CD4-positive, alpha-beta T cell treated with Interleukin-21 for 1 hour (primary cell): ENCODE measurements at places on chromosomes 5 and 9.

GRCh38 chr5:15495026-15495425 lies 5.0 kb upstream of the FBXL7 start:
- no peak for DNase-seq

- DNase-seq: peak; percentile 29
Measured at GRCh38 chr5:152560512-152561137, 155.5 kb upstream of the NMUR2 start.

- DNase-seq: no peak
Measured at GRCh38 chr9:17795744-17796143, 216.9 kb downstream of the SH3GL2 start.

DNA sequence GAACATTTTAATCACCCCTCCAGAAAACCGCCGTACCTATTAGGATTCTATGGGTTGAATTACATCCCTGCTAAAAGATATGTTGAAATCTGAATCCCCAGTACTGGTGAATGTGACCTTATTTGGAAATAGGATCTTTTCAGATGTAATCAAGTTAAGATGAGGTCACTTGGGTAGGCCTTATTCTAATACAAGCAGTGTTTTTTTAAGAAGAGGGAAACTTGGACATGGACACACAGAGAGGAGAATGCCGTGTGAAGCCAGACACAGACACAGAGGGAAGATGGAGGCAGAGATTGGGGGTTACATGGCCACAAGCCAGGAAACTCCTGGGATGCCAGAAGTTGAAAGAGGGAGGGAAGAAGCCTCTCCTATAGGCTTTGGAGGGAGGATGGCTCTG lies 183.5 kb downstream of the GNA14 start:
- no peak for DNase-seq

DNA sequence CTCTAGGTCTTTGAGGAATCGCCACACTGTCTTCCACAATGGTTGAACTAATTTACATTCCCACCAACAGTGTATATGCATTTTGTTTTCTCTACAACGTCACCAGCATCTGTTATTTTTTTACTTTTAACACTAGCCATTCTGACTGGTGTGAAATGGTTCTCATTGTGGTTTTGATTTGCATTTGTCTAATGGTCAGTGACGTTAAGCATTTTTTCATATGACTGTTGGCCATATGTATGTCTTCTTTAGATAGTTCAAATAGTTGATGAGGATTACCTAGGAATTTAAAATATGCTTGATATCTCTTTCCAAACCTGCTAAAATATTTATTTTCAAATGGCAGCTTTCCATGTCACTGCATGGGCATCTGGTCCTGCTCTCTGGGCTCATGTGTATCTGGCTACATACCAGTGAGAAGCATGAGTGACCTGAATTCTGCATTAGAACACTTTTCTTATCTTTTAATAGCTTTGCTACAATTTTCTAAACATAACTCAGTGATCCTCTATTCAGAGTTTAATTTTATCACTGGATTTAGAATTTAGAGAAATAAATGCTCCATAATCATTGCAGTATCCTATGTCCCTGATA lies 95.8 kb upstream of the ADAMTS16 start:
- DNase-seq: no peak

DNA sequence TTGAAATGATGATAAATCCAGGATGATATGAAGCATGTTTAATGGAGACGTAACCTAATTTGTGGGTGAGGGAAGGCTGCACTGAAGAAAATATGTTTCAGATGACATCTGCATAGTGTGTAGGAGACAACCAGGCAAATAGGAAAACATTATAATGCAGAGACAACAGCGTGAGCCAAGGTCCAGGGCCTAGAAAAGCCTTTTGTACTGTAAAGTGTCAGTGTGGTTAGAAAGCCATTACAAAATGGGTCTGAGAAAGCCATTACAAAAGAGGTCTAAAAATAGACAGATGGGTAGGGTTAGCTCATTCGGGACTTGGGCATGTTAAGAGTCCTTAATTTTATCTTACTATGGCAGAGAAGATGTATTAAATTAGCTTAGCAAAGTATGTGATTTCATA lies 14.9 kb upstream of the GABRG2 start:
- DNase-seq: no peak

GRCh38 chr5:14607104-14607503 lies 25.5 kb downstream of the OTULINL start:
- no peak for DNase-seq

GRCh38 chr9:684941-685340 lies 156.6 kb upstream of the DMRT1 start:
- DNase-seq: no peak

GRCh38 chr9:119400606-119401005 lies 31.4 kb upstream of the BRINP1 start:
- DNase-seq: no peak

DNA sequence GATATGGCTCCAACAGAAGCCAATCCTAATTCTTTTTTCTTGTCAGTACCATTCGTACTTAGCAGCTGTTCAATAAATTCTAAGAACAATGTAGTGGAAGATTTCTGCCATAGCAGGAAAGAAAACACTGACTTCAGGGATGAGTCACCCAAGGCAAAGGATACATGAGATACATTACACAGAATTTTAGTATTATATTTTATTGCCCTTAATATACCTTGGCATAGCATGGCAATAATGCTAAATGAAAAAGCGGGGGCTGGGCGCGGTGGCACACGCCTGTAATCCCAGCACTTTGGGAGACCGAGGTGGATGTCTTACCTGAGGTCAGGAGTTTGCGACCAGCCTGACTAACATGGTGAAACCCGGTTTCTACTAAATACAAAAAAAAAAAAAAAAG lies 619.1 kb upstream of the DAB2 start:
- DNase-seq: no peak

DNA sequence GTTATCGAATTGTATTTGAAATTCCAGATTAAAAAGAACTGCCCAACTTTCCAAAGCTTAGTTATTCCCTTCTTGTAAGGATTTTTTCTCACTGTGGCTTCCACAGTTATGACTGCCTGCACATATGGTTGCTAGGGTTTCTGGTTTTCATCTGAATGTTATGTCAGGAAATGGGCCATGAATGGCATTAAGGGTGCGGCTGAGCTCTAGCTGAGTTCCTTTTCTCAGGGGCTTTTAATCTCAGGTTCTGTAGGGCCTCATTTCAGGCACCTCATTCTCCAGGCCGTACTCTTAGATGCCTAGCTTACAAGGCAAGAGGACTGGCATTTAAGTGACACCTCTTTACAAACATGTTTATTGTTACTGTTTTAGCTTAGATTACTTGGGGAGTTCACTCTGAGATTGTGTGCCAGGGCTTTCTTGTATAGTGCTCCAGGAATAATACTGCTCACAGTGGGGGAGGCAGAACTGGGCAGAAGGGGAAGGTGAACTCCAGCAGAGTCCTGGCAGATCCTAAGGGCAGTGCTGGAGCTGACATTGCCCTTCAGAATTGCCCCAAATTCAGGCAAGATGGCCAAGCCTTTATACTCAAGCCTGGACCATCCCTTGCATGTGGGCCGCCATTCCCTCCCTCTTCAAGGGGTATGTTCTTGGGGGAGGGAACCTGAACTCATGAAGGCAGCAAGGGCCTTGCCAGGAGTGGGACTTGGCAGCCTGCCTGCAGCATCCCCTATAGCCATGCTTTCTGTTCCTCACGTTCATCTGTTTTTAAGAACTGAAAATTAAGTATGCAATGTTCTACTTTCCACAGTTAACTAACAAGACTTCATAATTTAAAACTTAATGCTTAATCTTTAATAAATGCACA lies 111.5 kb downstream of the KDM4C start:
- DNase-seq: no peak

GRCh38 chr9:75265525-75265972 lies 177.2 kb downstream of the OSTF1 start:
- DNase-seq: peak; percentile 53

DNA sequence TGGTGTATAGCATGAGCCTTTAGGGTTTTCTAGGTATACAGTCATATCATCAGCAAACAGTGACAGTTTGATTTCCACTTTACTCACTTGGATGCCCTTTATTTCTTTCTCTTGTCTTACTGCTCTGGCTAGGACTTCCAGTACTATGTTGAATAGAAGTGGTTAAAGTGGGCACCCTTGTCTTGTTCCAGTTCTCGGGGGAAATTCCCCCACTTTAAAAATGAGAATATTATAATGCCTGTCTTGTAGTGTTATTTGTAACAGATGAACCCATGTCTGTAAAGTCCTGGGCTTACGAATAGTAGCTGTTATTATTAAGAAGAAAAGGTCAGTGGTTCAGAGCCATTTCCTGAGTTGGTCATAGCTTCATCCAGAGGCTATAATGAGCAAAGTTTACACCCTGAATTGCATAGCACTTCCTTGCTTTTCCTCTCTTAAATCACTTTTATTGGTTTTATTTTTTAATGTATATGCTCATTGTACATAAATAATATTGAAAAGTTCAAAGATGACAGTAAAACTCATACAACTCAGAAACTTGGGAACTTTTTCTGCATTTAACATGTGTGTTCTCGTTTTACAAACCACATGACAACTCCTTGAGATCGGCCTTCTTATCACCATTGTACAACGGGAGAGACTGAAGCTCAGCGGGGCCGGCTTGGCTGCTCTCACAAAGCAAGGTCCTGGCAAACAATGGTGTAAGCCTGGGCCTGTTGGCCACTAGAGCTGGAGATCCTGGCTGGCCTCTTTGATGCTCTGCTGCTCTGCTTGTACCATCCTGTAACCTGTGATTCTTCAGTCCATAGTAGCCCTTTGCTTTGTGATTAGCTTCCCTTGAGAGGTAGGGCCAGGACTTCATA lies 85.2 kb downstream of the CYFIP2 start:
- DNase-seq: no peak

DNA sequence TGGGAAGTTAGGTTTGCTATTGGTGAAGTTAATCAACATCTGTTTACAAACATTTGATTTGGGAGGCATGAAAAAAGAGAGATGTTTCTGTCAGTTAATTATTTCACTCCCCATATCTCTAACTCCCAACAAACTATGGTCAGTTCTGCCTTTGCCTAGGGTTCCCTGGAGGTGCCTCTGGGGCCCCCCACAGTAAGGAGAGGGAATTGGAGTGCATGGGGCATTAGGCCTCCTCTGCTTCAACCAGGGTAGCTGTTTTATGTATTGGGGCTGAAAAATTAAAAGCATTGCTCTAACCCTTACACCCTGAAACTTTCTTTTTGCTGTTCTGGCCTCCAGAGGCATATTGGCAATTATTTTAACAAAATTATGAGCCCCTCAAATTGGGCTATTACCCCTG lies 32.3 kb downstream of the RUSC2 start:
- DNase-seq: no peak

DNA sequence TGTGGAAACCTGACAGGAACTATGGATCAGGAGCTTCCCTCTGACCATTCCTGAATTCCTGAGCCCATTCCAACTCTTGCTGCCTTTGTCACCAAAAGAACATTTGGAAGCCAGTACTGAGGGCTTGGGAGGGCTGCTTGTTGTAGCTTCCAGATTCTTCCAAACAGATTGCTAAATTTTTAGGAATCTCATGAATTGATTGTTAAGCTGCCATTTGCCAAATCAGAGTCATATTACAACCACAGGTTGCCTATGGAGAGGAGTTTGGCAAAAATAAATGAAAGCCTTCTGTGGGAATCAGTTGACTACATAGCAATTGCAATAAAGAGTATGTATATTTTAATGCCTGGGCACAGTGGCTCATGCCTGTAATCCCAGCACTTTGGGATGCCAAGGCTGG lies 39.2 kb upstream of the SLC28A3 start:
- DNase-seq: no peak

GRCh38 chr5:174990909-174991308 lies 266.5 kb downstream of the MSX2 start:
- no peak for DNase-seq

- no peak for DNase-seq
Measured at GRCh38 chr5:132887283-132887682, 13.8 kb downstream of the LEAP2 start.

DNA sequence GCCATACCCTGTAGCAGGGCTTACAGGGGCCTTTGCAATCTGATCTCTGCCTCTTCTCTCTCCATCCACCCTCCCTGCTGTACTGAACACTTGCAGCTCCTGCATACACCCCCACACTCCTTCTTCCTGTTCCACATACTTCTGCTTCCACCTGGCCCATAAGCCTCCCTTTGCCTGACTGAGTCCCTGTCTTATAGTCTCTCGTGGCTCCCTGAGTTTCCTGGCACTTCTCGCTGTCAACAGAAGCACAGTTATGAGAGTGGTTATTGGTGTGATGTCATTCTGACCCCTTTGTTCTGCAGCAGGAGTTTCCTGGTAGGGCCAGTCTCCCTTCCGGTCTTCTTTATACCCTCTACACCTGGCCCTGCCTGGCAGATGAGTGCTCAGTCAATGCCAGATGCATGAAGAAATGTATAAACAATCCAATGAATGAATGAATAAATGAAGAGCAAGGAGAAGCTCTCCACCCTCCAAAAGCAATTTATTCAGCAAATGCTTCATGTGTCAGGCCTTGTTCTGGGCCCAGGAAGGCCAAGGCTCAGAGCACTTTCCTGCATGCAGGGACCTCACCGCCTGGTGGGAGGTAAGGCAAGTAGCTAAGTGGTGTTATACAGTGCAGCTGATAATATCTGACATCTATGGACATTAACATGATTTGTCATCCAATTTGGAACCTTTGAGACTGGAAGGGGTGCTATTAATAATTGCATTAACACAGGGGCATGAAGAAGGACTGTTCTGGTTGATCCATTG lies 20.5 kb upstream of the CSF1R start:
- DNase-seq: no peak

DNA sequence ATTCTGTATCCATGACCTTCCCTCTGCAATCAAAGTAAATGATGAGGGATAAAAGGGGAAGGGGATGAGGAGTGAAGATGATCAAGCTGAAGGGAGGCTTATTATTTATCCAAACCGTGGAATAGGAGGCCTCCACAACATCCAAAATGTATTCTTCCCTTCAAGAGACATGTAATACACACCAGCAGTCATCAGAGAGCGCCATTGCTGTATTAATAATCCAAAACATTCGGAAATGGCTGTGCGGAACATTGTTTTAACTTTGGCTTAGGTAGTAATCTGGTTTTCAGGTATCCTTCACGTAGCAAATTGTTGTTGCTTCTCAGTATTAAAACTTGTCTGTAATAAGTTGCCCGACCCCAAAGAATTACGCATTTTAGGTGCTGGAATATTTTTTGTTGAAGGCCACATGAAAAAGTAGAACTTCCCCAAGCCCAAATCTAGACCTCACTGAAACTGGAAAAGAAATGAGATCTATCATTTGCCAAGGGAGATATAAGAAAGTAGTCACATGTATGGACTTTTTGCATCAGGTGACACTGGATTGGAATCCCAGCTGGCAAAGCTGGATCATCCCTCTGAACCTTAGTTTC lies 2.6 kb upstream of the BOD1 start:
- DNase-seq: peak; percentile 75

- no peak for DNase-seq
Measured at GRCh38 chr9:112861638-112862555, 28.8 kb downstream of the SLC46A2 start.

DNA sequence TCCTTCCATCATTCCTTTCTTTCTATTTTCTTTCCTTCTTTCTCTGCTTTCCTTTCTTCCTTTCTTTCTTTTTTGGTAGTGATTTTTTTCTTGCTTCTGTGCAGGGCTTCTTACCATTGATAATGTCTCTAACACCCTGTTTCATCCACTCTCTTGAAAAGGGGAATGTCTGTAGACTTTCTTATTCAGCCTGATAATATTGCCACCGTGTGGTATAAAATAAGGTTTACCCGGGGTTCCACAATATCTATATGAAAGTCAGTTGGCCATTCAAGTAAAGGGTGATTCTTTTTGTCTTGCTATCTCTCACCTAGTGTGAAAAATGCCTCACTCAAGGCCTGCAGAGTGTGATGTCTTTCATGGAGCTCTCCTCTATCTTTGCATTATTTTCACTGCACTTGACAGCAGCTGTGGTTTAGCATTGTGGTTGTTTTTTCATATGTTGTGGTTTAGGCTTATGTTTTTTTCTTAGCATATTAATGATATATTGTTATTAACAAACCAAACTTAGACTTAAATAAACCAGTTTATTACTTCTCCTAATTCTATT lies 153.9 kb downstream of the CSNK1G3 start:
- DNase-seq: no peak
